Left cardiac atrium (tissue), 4 donors: ENCODE measurements at places on chromosomes 7 and 10.

GRCh38 chr10:30630571-30630970 is 1.0 kb upstream of the LYZL2 start:
- no peak for DNase-seq

GRCh38 chr7:112073530-112073929 is 132.7 kb downstream of the DOCK4 start:
- DNase-seq, result no peak

DNA sequence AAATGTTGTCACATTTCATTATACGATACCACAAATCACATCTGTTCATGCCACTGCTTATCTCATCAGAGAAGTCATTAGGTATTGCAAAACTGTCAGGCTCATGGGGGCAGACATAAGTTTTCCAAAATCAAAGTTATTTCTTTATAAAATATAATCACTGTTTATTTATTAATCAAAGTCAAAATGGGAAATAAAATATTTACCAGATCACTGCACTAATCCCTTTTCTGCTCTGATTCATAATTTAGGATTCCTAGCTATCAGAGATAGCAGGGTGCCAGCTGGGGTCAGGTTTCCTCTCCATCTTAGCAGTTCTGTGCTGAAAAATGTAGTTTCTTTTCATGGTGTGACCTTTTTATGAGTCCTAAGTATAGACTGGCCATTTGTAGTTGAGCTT is 117.7 kb upstream of the LANCL2 start:
- no peak for DNase-seq

- DNase-seq, result no peak
Observed at GRCh38 chr10:18563003-18563726, 88.2 kb downstream of the NSUN6 start.

GRCh38 chr7:32100407-32100907 is 30.2 kb upstream of the PDE1C start:
- DNase-seq, result no peak

GRCh38 chr10:68586606-68587305 is 26.6 kb downstream of the TET1 start:
- no peak for DNase-seq

GRCh38 chr7:16651396-16652239 is 5.6 kb downstream of the BZW2 start:
- DNase-seq, result no peak

- DNase-seq, result no peak
Observed at GRCh38 chr10:11134411-11134810, 116.7 kb downstream of the CELF2 start.

GRCh38 chr7:138797715-138798320 is at the start of the genes ATP6V0A4 and TMEM213:
TSS of gene ATP6V0A4 (minus strand) at chr7:138798196. CDS start at chr7:138771247, 26,949 bp downstream.
TSS of gene TMEM213 (plus strand) at chr7:138797994. CDS start at chr7:138798105, 111 bp downstream.
- no peak for DNase-seq

DNA sequence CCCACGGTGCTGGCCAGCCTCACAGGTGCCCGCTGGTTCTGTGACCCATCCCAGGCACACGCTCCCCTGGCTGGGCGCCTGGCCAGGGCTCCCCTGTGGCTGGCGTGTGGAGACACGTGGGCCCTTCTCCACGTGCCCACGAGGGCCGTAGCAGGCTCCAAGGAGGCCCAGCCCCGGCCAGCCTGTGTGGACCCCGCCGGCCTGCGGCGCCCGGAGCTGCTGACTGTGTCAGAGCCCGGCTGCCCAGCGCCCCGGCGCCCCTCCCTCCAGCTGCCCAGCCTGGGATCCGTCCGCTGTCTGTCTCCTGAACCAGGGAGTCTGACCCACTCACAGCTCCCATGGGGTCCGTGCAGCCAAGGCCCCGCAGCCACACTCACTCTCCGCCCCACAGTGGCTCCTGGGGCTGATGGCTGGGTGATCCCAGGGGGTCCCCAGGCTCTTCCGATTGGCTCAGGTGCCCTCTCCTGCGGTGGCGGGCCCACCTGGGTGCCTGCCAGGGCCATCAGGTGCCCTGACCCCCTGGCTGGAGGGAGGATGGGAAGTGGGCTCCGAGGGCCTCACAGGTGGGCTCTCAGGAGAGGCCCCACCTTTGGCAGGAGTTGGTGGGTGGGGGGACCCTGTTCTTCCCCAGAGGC is 9.6 kb downstream of the TMEM184A start:
- no peak for DNase-seq

- peak; percentile 60 for DNase-seq
Observed at GRCh38 chr7:5690931-5691473, 90.5 kb downstream of the RNF216 start.

- no peak for DNase-seq
Observed at GRCh38 chr10:4736183-4736582, 89.8 kb upstream of the AKR1E2 start.

GRCh38 chr7:13420726-13421125 is 568.7 kb downstream of the ETV1 start:
- no peak for DNase-seq

GRCh38 chr7:129750091-129750490 is 138.6 kb downstream of the NRF1 start:
- DNase-seq, result no peak

DNA sequence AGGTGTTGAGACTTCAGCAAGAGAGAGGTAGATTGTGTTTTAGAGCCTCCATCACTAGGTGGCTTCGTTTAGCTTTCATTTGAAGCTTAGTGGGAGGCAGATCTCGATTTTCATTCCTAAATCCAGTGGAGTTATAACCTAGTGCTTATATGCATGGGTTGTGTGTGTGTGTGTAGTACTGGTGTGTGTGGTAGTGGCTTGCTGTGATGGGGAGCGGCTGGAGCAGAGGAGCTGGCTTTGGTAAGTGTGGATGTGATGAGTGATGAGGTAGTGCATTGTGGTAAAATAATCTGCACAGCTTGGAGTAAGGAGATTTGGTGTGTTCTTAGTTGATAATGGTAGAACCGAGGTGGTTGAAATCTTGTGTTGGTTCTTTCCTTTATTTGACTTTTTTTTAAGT is 43.2 kb downstream of the AP3M1 start:
- DNase-seq, result no peak

DNA sequence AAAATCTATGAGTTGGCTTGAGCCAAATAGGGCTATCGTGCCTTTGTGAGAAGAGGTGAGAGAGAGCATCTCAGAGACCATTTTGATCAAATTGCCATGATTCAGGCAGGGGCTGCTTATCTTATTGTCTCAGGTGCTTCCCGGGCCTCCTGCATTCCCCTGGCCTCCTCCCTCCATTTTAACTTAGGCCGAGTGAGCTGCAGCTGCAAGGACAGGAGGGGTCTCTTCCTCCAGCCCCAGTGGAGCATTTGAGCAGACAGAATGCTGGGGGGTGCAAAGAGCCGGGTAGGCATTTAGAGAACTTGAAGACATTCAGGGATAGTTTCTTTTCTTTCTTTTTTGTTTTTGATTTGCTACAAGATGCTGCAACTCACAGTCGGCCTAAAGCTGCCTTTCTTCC is 59.0 kb downstream of the BUB3 start:
- DNase-seq, result no peak

DNA sequence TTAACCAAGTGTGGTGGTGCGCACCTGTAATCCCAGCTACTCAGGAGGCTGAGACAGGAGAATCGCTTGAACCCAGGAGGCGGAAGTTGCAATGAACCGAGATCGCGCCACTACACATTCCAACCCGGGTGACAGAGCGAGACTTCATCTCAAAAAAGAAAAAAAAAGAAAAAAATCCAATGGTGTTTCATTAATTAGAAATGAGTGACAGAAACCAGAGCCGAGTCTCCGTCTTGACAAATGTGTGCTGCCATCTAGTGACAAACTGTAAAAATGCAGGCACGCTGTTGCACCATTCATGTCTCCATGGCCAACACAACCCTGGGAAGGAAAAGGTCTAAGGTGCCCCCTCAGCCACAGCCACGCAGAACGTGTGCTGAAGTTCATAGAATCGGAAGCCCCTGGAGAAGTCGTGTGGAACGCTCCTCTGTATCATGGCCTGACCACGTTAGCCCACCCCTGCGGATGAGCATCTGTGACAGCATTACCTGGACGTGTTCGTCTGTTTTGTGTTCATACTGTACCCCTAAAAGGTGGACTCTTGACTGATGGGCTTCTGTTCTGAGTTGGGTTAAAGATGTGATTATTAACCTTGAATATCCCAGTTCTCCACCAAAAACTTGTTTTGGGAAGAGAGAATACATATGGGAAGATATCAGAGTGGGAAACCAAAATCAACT is 94.9 kb downstream of the LYZL2 start:
- DNase-seq, result peak; percentile 67

GRCh38 chr7:81525841-81526240 is 244.0 kb downstream of the HGF start:
- no peak for DNase-seq

GRCh38 chr7:133827707-133828623 is 299.2 kb upstream of the LRGUK start:
- no peak for DNase-seq

- DNase-seq, result no peak
Observed at GRCh38 chr10:112913661-112914287, 36.3 kb upstream of the TCF7L2 start.

DNA sequence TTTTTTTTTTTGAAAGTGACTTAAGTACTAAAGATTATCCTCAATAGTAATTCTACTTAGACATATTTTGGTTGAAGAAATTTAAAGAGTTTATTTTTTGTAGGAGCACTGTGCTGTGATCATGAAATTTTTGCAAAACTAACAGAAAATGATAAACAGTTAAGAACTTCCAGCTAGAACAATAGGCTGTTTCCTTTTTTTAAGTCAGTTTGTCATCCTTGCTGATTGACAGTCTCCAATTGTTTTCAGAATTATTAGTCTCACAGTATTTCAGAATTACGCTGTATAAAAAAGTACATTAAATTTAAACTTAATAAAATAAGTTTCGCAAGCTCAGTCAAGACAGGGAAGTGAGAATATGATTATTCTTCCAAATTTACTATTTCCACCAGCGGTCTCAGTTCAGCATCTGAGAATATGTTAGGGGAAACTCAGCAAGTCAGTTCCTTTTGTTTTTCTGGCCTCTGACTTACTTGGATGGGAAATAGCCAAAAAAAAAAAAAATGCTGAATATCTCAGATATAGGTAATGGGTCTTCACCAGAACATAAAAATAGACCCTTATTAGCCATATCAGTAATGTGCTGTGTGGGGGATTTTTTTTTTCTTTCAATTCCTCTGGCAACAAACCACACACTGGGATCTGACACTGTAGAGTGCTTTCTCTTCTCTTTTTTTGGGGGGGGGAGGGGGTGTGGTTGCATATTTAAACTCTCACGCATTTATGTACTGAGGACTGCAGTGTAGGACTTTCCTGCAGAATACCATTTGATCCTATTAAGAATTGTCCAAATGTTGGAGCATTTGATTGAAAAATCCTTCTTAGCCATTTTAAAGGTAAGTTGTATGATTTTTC is at the start of gene CD36:
CD36 (plus strand) TSS at position 732 of the 855 bp plus-strand sequence. CDS start 8,099 bp downstream, outside the sequence.
- DNase-seq, result no peak

DNA sequence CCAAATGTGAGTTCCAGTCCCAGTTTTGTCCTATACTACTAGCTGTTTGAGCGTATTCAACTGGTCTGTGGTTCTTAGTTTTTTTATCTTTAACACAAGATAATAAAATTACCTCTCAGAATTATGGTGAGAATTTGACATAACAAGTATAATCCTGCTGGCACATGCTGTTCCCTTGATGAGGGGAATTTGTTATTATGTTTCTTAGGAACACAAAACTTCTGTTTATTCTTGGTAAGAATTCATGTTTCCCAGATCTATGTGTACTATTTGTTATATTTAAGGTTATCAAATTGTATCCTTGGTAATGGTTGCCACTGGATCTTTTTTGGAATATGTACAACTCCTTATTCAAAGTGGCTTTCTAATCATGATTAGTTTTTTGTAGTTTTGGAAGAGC is 335.6 kb downstream of the ADK start:
- DNase-seq, result no peak

- no peak for DNase-seq
Observed at GRCh38 chr7:44150966-44151941, 10.1 kb upstream of the MYL7 start.

DNA sequence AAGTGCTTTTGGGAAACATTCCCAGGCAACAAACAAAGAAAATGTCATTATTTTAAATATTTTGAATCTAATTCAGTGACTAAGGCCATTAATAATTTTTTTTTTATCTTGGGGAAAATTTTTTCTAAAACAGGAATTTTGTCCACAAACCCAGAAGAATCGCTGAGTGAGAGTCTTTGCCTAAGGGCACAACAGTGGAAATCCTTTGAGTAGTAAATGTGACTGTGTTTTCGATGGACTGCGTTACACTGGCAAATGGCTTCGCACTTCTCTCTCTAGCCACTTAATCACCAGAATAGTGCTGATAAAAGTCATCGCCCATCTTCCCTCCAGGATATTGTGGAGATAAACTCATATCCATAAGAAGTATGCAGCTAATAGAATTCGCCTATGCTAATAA is 430.3 kb upstream of the AKR1E2 start:
- DNase-seq, result no peak

- no peak for DNase-seq
Observed at GRCh38 chr7:145016068-145016467, 180.2 kb upstream of the TPK1 start.

DNA sequence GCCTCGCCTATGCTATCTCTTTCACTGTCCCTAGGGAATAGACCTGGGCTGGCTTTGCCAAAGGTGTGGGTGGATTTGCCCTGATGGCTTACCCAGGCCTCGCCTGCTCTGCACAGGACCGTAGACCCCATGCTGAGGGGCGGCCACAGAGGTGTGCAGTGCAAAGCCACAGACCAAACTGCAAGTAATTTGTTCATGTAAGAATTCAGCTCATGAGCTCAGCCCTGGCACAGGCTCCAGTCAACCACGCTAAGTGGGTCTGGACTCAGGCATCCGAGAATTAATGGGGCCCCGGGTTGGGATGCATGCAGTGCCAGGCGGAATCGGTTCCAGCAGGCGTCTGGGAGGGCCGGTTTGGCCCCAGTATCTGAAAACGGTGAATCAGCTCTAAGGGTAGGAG is 445.2 kb downstream of the DNAJB6 start:
- DNase-seq, result no peak

GRCh38 chr7:27145165-27145913 is 1.9 kb upstream of the HOXA5 start:
- no peak for DNase-seq

DNA sequence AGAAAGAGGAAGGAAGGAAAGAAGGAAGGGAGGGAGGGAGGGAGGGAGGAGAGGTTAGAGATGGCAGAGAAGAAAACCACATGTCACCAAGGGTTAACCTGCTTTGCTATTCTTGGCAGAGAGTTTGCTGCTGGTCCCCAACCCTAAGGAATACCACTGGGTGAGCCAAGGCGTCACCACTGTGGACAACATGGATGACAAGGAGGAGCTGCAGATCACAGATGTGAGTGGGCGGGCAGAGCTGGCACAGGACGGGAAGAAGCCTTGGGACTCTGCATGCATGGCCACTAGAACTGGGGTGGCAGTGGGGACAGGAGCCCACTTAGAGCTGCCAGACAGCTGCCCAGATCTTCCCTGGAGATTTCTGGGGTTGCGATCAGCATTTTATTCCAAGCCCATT is 17.2 kb upstream of the MYH16 start:
- DNase-seq, result no peak

- no peak for DNase-seq
Observed at GRCh38 chr7:116087984-116088383, 57.4 kb upstream of the TFEC start.
